ENCODE measurements at places on chromosomes 4 and X.

DNA sequence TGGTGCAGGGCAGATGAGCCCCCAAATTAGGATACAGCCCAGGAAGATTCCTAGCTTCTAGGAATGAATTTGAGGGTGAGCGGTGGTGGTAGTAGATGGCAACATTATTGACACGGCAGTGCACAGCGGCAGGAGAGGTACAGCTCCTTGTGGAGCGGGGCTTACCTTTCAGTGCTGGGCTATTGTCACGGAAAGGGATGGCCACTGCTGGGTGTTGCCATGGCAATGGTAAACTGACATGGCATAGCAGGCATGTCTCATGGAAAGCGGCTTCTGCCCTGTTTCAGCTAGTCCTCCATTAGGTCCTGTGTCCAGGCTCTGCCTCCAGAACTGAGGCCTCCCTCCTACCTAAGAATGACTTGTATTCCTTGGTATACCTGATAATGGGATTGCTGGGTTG is 81.8 kb upstream of the WDR1 start:
- no peak for DNase-seq

DNA sequence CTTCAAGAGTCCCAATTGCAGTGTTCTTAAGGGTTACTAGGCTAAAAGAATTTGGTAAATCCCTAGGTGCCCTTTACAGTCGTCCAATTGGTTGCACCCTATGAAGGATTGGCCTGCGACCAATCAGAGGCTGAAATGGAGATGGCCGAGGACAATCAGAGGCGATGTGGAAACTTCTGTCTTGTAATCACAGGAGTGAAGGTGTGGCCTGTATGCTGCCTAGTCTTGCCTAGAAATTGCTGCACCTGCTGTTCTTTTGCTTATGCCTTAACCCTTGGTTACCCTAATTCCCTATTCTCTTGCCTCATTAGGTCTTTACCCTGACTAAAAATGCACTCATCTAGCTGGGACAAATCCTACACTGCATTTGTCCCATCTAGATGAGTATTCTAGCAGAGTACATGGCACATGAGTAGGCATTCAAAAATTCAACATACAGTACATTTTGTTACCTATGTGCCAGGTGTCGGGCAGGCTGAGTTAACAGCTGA is 1.0 kb upstream of the DCK start:
- no peak for DNase-seq

DNA sequence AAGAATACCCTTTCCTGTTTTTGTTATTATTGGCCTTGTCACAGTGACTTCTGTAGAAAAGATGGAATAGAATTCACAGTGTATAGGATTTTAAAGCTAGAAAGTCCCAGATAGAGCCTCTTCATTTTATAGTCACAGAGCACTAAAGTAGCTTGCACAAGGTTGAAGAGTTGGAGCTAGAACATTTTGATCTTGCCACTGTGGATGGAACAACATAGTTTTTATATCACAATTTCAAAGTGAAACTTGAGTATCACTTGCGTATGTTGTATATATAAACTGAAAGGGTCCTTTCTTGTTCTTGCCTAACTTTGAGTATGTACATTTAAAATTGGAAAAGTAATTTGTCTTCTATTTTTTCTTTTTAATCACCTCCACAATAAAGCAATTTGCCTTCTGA is 2.7 kb downstream of the USO1 start:
- no peak for DNase-seq

DNA sequence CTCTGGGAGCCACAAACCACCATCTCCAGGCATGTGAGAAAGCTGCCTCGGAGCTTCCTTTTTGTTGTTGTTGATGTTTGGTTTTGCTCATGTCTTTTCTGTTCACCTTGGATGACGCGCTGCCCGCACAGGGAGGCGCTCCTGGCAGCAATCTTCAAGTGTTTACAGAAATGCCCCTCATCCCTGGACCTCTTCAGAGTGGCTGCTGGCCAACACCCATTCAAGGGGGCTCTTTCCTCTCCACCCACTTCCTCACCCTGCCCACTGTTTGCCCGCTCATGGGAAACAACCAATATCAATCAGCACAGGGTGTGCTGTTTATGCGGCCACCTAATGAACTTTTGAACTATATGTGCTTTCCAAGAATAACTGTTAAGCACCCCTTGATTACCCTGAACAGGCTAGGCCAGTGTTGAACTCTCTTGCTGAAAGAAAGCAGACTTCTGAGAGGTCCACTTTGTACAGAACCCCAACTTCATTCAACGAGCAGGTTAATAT is 355.1 kb upstream of the CLNK start:
- no peak for DNase-seq

DNA sequence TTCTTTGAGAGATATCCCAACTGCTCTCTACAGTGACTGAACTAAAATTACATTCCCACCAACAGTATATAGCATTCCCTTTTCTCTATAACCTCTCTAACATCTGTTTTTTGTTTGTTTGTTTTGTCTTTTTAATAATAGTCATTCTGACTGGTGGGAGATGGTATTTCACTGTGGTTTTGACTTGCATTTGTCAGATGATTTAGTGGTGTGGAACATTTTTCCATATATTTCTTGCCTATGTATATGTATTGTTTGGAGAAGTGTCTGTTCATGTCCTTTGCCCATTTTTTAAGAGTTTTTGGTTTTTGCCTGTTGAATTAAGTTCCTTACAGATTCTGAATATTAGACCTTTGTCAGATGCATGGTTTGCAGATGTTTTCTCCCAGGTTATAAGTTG is 9.0 kb downstream of the USO1 start:
- no peak for DNase-seq

GRCh38 chr4:71426381-71427042 is 87.7 kb downstream of the SLC4A4 start:
- no peak for DNase-seq

- no peak for DNase-seq
Measured at GRCh38 chr4:68451246-68452211, 4.3 kb downstream of the TMPRSS11E start.

GRCh38 chr4:165454426-165454825 is 75.6 kb downstream of the CPE start:
- no peak for DNase-seq

DNA sequence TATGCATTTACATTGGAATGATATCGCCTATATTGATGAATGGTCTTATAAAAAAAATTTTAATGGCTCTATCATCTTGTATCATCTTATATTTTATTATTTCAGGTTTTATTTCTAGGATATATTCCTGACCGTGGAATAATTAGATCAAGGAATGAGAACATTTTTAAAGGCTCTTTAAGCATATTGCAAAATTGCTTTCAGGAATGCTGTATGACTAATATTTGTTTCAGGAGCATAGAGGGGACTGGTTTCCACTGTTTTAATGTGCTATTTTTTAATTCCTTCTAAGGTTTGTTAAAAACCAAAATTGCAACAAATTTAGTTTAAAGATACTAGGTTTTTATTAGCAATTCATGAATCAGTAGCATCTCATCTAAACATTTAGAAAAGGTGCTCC is 120.2 kb downstream of the BMPR1B start:
- DNase-seq = no peak

DNA sequence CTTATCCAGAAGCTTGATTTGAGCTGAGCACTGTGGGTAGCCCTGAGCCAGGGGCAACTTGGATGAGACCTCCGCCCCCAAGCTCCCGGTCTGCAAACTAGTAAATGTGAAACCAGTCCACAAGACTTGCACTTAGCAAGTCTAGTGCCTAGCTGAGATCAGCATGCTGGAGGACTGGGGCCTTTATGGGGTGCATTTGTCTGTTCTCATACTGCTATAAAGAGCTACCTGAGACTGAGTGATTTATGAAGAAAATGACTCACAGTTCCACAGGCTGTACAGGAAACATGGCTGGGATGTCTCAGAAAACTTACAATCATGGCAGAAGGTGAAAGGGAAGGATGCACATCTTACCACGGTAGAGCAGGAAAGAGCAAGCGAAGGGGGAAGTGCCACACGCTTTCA is 42.1 kb upstream of the HOPX start:
- DNase-seq = no peak

- no peak for DNase-seq
Measured at GRCh38 chr4:56434599-56435139, 746 bp downstream of the PPAT start.

DNA sequence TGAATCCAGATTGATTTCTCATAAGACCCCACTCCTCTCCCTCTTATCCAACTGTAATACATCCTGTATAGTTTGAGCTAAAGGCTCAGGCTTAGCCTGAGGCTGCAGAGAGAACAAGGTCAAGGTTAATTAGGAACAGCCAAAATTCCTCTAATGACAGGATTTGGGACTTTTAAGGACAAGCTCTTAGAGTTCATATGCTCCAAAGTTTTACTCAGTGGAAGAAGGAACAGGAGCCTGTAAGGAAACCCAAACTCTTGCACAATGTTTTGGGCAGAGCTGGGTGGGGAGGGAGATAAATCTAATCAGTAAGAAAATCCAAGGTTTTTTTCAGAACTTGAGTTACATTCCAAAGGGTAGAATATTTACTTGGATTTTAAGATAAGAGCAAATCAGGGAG is 238.8 kb downstream of the QDPR start:
- no peak for DNase-seq

DNA sequence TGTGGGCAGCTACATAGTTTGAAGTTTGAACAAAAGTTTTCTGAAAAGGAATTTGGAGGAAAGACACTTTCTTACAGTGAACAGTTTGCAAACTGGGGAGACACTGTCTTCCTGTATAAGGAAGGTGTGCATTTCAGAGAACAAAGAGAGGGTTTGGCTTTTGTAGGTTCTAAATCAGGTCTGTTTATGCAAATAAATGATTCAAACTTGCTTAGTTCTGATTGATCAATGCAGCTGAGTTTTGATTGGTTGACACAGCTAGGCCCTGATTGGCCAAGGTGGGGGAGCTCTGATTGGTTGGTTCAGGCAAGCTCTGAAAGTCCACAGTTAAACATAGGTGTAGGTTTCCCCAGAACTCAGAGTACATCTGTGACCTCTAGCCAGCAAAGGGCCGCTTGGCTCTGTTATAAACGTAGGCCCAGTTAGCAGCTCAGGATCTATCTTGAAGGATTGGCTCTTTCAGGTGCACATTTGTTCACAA is 63.0 kb upstream of the ENPP6 start:
- DNase-seq = no peak

- no peak for DNase-seq
Measured at GRCh38 chr4:88672987-88673386, 24.6 kb downstream of the NAP1L5 start.

DNA sequence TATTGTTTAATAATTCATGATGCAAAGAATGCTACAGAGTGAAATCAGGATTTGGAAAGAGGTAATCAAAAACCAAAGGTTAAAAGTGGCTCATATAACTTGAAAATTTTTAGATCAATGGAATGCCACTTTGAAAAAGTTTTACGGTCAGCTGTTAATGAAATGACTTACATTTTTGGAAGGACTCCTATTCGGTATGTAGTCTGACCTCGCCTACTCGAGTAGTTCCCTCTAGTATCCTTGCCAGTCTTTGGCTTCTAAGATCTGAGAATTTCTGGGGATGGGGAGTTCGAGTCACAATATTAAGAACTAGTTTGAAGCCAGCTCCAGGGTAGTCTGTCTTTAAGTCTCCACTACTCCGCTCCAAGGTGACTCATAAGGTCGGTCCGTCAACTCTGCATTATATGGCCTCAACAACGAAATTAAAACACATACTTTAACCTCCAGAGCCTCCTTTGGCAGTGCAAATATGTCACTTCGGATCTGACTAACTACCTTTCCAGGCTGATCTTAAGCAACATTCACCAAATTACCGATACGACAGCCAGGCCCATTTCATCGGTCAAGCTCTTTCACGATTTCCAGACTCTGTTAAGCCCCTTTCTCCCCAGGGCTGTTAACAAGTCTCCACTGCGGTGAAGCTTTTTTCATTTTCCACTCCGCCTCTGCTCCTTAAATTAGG is 733 bp upstream of the NAA15 start:
- DNase-seq = no peak

Measured in stimulated activated CD8-positive, alpha-beta memory T cell treated with anti-CD3 and anti-CD28 coated beads, Interleukin-7, amount 100 ng/mL, for 4 hours (primary cell).